Astrocyte of the cerebellum (primary cell): ENCODE measurements at places on chromosomes 12 and 14.

DNA sequence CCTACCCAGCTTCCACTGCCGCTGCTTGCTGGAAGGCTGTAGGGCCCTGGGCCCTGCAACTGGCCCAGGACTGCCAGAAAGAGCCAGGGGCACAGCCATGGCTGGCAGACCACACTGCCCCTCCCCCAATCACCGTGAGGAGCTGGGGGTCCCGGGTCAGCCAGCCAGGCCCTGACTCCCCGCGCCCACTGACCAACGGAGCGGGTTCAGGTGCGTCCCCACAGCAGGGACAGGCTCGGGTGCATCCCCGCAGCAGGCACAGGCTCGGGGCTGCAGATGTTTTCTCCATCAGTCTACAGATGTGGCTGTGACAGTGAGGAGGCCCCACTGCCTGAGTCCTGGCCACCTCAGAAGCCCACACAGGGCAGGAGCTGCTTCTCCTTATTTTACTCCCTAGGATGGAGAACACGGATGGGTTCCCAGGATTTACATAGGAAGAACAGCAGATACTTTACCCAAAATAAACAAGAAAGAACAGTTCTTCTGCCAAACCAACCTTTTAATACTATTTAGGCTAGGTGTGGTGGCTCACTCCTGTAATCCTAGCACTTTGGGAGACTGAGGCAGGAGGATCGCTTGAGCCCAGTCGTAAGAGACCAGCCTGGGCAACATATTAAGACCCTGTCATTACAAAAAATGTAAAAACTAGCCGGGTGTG is 61.1 kb downstream of the TESC start:
- DNase-seq = no peak

DNA sequence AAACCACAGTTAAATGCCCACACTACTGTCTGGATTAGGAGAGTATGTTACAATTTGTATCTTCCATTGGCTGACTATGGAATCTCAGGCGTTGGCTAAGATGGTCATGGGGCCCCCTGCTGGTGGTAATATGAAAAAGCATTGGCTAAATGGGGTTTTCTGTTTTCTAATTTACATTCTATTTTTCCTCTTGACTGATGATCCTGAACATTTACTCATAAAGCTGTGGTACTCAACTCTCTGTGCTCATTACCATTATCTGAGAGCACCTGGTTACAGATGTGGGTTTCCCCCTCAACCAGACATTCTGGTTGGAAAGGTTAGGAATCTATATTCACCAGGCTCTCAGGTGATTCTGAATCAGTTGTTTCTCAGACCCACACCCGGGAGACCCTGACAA is 64.8 kb downstream of the WSCD2 start:
- DNase-seq = no peak

DNA sequence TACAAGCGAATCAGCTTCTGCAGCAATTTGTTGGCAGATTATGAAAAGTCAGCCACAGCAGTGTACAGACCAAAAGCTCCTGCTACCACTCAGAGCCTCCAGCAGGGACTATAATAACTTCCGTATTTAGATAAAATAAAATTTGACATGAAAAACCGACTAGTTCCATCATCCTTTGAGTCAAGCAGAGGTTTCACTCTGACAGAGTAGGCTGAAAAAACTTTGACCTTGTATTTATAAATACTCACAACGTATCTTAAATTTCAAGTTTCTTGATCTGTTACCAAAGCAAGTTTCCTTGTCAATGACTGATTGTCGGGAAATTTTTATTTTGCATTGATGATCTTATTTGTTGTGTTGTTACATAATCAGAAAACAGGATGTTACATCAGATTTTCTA is 283.4 kb downstream of the DAD1 start:
- no peak for DNase-seq

DNA sequence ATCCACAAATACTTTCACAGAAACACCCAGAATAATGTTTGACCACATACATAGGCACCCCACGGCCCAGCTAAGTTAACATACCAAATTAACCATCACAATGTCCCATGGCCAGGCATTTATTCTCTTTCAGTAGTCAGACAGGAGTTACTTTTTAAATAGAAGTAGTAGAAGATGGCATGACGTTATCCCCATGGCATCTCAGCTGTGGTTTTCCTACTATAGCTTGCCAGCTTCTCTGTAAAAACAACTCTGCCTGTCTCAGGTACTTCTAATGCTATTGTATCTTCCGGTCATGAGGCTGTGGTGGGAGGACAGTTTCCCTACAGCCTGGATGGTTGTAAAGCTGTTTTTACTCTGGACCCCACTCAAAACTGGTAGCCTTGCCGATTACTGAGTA is 19.3 kb downstream of the CTSG start:
- no peak for DNase-seq
